ENCODE measurements at places on chromosomes 7 and 10.
A peak's percentile ranks its signal among the peaks of the same experiment; 100 is the strongest.

DNA sequence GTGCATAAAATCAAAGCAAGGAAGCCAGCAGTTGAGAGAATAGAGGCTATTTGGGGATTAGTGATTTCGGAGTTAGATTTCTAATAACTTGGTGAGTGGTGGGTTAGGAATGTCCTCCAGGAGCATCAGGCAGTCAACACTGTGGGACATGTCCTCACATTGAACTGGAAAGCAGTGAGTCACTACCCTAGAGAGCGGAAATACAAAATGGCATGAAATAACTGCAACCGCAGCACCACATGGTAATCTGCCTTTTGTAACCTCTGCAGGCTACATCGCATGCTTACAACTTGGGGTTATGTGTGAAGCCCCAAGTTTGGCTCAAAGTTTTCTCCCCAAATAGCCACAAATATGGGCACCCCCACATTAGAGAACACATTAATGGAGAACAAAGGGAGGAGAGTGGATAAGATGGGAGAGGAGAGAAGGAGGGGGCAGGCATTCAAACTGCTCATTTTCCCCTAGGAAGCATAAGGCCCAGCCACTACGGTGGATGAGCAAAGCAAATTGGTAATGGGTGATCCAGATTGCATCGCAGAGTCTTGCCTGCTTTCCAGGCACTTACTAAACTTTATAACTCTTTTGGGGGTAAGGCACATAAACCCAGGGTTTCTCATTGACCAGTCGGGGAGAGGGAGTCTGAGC lies 22.0 kb upstream of the SLF2 start:
- no peak for DNase-seq

- DNase-seq, result no peak
Measured at GRCh38 chr7:134527979-134528371, 608 bp downstream of the AKR1B10 start.

DNA sequence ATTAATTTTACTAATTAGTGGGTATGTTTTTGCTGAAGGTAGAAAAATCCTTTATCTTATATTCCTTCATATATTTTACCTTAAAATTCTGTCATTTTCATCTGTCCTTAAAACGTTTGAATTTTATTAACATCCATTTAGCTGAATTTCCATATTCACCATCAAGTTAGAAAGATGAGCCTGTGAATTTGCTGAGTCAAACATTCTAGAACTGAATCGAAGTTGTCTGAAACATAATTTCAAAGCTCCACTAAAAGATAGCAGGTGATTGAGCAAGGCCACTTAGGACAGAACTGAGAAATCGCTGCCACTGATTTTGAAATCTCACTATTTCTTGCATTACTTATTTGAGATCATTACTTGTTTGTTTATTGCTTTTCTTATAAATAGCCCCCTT lies 17.5 kb downstream of the HGF start:
- no peak for DNase-seq

DNA sequence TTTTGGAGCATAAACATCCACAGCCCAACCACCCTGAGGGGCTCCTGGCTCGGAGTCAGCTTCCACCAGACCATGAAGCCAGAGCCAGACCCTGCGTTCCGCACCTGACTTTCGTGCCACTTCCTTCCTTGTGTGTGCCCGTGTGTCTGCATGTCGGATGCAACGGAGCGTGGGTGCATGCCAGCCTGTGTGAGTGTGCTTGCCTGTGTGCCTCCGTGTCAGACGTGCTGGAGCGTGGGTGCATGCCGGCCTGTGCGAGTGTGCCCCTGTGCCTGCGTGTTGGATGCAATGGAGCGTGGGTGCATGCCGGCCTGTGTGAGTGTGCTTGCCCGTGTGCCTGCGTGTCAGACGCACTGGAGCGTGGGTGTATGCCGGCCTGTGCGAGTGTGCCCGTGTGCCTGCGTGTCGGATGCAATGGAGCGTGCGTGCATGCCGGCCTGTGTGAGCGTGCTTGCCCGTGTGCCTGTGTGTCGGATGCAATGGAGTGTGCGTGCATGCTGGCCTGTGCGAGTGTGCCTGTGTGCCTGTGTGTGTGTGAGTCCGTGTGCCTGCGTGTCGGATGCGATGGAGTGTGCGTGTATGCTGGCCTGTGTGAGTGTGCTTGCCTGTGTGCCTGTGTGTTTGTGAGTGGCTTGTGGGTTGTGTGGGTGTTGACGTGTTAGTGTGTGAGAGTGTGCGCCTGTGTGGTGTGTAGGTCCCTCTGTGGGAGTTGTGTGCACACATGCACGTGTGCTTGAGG lies 28.1 kb upstream of the KNDC1 start:
- no peak for DNase-seq

DNA sequence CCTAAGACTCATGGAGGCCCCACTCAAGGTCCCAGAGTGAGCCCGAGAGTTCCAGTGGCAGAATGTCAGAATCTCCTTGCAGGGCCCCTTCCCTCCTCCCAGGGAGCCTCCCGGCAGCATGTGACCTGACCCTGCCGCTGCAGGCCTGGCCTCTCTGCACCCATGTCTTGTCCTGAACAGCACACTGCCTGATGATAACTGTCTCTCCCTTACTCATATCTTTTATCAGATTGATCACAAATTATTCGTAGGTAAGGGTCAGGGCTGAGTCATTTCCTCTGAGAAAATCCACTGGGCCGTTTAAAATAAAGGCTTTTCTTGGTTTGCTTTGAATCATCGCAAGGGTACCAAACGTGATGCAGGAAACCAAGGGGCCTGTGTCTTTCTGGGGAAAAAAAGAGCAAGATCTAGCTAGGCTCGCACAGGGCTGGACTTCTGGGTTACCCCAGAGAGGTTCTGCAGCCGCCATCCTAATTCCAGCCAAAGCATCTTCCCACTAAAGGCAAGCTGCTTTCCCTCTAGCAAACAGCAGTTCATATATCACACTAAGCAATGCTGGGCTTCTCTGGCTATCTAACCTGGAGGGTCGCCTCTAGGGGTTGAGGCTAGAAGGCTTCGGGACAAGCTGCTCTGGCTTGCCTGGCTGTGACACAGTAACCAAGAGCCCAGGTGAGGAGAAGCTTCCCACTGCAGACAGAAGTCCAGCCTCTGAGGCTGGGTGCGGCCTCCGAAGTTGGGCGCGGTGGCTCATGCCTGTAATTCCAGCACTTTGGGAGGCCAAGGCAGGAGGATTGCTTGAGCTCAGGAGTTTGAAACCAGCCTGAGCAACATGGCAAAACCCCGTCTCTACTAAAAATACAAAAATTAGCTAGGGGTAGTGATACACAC lies 104.9 kb downstream of the SPDYE5 start:
- DNase-seq, result no peak

- no peak for DNase-seq
Measured at GRCh38 chr10:102316421-102316820, 71.1 kb downstream of the GBF1 start.

- DNase-seq, result peak; percentile 41
Measured at GRCh38 chr7:151110941-151111645, 24.8 kb downstream of the AGAP3 start.

DNA sequence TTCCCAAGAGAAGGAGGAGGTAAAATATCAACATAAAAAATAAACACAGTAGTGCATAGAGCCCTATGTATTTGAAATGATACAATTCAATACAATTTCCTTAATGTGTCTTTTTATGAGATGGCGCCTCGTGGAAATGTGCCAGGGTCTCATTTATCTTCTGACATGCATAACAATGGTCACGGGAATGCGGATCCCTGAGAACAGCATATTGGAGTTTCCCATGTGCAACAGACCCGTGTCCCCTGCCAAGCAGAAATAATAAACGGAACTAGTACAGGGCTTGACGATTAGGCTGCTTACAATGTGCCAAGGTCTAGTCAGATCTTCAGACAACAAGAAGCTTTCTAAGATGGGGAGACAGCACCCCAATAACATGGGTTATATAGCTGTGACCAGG lies 217.9 kb downstream of the ARHGAP21 start:
- no peak for DNase-seq

- no peak for DNase-seq
Measured at GRCh38 chr10:78699971-78700370, 368.8 kb upstream of the ZMIZ1 start.

DNA sequence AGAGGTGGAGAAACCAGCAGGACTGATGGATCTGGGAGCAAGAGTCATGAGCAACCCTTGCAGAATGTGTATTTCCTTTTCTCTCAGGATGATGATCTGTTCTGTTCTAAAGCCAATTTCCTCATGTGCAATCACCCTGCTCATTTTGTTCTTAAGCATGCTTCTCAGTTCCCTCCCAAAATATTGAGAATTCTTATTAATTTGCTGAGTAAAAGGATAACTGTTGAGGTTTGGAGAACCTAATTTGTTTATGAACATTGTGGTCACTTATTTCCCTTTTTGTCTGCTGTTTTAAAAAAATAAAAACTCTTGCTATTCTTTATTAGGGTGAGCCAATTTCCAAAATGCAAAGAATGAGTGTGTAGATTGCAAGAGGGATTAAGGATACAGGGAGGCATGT lies 106.8 kb downstream of the APBB1IP start:
- DNase-seq, result no peak

GRCh38 chr7:158778471-158778870 lies 50.8 kb downstream of the ESYT2 start:
- no peak for DNase-seq

GRCh38 chr7:42854571-42855118 lies 57.2 kb downstream of the C7orf25 start:
- DNase-seq, result no peak

GRCh38 chr7:30596014-30596641 lies 1.4 kb downstream of the GARS1 start:
- peak; percentile 37 for DNase-seq

All from T-helper 2 cell (primary cell).